ENCODE measurements at places on chromosomes 7 and 10.

GRCh38 chr7:70694434-70694970, 437.4 kb upstream of the GALNT17 start:
- no peak for DNase-seq

DNA sequence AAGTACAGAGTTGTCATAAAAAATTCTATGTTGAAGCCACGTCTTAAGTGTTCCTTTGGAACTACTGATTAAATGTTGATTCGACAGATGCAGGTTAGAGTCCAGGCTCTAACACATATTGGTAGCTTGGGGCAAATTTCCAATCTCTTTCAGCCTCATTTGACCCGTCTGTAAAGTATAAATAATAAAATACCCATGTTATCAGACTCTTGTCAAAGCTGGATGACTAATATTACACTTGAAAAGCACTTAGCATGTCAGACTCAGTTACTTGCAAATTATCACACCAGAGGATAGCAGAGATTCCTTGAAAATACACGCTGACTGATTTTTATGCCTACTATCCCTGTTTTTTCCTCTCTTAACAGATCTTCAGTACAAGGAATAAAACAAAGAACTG, 18.1 kb upstream of the MACC1 start:
- no peak for DNase-seq

GRCh38 chr7:100156331-100157068, 2.0 kb downstream of the TRAPPC14 start:
- DNase-seq = no peak

DNA sequence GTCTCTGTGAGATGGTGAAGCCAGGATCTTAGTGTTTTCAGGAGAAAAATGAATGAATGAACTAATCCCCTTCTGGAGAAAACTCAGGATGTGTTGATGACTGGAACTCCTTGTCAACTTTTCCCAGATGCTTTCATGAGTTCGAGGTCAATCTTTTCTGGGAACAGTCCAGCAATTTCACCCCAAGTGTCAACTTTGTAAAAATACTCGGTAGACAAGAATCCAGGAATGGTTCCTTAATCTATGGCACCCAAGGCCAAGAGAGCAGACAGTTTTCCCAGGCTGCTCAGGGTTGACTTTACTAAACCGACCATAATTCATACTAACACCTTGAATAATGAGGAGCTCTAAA, 31.1 kb upstream of the LYZL1 start:
- no peak for DNase-seq

- DNase-seq = no peak
Observed at GRCh38 chr10:31578181-31578852, 259.3 kb downstream of the ZEB1 start.

DNA sequence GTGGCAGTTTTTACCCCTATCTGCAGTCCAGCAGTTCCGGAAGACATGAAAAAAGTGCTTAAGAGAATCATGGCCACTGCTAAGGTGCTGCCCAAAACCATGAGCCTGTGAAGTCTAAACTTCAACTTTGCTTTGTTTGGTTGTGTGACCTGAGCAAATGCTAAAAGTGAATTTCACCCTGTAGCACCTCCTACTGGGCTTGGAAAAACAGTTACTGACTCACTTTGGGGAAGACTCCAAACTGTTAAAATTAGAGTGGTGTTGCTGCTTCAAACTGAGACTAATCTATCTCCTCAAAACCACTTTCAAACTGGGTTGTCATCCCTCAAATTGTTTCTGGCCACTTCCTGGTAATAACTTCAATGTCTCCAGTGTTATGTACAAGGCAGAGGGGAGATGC, 21.3 kb downstream of the MKX start:
- no peak for DNase-seq

Measured in stimulated activated CD8-positive, alpha-beta memory T cell treated with anti-CD3 and anti-CD28 coated beads, Interleukin-4, amount 100 ng/mL, for 1 hour (primary cell).